Activated CD4-positive, alpha-beta T cell treated with anti-CD3 and anti-CD28 coated beads for 36 hours (primary cell): ENCODE measurements at places on chromosomes 4 and X. TPM values are rescaled to one million over a fixed set of nuclear protein-coding genes. Genes with fewer than 3 reads are reported as not detected.

Gene GYPA
- not detected for total RNA-seq

- DNase-seq, result no peak
- H3K27ac ChIP-seq, result no peak overlapping the region
- peaks cover 4% of the 10 kb centered on the region for H3K4me1 ChIP-seq
- H3K4me3 ChIP-seq, result no peak overlapping the region
Measured at GRCh38 chrX:107985033-107985432, 2.9 kb upstream of the TEX13B start.

- H3K27ac ChIP-seq, result no peak overlapping the region
- no peak overlapping the region for H3K4me3 ChIP-seq
- H3K4me1 ChIP-seq, result no peaks in the 10 kb centered on the region
- no peaks in the 10 kb centered on the region for H3K36me3 ChIP-seq
- no peak for DNase-seq
Measured at GRCh38 chrX:23598575-23598974, 68.7 kb upstream of the PRDX4 start.

DNA sequence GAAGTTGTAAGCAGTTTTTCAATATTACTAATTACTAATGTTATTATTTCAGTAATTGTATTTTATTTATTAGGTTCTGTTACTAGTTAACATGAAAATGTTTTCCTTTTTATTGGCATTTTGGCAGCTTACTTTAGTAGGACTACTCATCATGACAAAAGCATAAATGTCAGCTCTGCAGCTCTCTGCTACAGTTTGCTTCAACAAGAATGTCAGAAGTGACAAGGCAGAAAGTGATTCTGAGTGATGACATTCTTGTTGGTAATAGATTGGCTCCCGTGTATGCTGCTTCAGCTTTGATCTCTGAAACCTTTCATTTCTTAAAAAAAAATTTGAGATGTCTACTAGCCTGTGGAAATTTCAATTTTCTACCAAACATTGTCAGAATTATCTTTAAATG, 1193.9 kb downstream of the FSTL5 start:
- H3K36me3 ChIP-seq, result no peaks in the 10 kb centered on the region
- no peak overlapping the region for H3K27ac ChIP-seq
- H3K27me3 ChIP-seq, result no peaks in the 10 kb centered on the region
- DNase-seq, result no peak
- no peak overlapping the region for H3K4me3 ChIP-seq
- H3K4me1 ChIP-seq, result no peaks in the 10 kb centered on the region

Gene ADGRG4
- not detected for total RNA-seq

GRCh38 chr4:24164054-24164693, 274.3 kb upstream of the PPARGC1A start:
- H3K27me3 ChIP-seq, result no peaks in the 10 kb centered on the region
- H3K4me1 ChIP-seq, result no peaks in the 10 kb centered on the region
- DNase-seq, result no peak
- no peak overlapping the region for H3K4me3 ChIP-seq
- H3K27ac ChIP-seq, result no peak overlapping the region
- H3K36me3 ChIP-seq, result no peaks in the 10 kb centered on the region

DNA sequence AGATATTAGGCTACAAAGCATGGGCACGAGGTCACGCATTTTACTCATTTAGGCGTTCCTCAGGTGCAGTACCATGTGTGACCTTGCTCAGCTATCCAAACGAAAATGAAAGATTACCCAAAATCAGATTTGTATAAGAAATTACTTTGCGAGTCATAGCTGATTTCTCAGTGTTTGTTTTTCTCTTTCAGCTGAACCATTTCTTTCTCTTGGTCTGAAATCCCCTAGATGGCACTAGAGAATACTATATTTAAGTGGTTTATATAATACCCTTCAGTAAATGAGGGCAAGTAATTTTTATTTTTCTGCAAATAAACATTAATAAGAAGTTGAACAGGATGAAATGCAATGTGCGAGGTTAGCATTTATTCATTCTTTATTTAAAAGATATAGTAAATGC, 496.6 kb downstream of the STIM2 start:
- no peaks in the 10 kb centered on the region for H3K36me3 ChIP-seq
- H3K4me1 ChIP-seq, result no peaks in the 10 kb centered on the region
- H3K27me3 ChIP-seq, result no peaks in the 10 kb centered on the region
- no peak overlapping the region for H3K4me3 ChIP-seq

- H3K27me3 ChIP-seq, result no peaks in the 10 kb centered on the region
- DNase-seq, result no peak
- no peak overlapping the region for H3K27ac ChIP-seq
- no peak overlapping the region for H3K4me3 ChIP-seq
Measured at GRCh38 chr4:186832906-186833305, 109.2 kb upstream of the FAT1 start.

GRCh38 chr4:143586080-143586479, 72.6 kb downstream of the SMARCA5 start:
- peaks cover 3% of the 10 kb centered on the region for H3K36me3 ChIP-seq
- no peak overlapping the region for H3K27ac ChIP-seq
- H3K4me3 ChIP-seq, result no peak overlapping the region

- H3K27me3 ChIP-seq, result peaks cover 12% of the 10 kb centered on the region
- no peak overlapping the region for H3K27ac ChIP-seq
- H3K4me3 ChIP-seq, result no peak overlapping the region
- no peaks in the 10 kb centered on the region for H3K36me3 ChIP-seq
- H3K4me1 ChIP-seq, result no peaks in the 10 kb centered on the region
Measured at GRCh38 chr4:70538869-70539268, 20.5 kb downstream of the AMTN start.

DNA sequence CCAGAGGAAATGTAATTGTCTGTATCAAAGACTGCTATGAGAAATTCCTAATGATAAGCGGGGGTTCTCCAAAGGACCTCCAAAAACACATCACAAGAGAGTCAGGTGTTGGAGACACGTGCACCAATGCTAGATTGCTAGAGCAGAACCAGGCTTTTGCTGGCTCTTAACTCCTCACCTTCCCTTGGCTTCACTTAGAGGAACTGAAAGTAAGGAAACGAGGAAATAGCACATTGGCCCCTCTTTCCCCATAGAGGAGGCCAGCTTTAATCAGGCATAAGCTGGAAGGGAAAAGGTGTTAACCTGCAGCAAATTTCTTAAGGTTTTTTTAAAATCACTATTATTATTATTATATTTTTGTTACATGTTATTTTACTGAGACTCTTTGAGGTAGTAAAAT, 13.6 kb downstream of the OTC start:
- no peak overlapping the region for H3K4me3 ChIP-seq
- no peaks in the 10 kb centered on the region for H3K36me3 ChIP-seq
- no peak overlapping the region for H3K27ac ChIP-seq
- H3K4me1 ChIP-seq, result no peaks in the 10 kb centered on the region
- no peaks in the 10 kb centered on the region for H3K27me3 ChIP-seq
- no peak for DNase-seq

DNA sequence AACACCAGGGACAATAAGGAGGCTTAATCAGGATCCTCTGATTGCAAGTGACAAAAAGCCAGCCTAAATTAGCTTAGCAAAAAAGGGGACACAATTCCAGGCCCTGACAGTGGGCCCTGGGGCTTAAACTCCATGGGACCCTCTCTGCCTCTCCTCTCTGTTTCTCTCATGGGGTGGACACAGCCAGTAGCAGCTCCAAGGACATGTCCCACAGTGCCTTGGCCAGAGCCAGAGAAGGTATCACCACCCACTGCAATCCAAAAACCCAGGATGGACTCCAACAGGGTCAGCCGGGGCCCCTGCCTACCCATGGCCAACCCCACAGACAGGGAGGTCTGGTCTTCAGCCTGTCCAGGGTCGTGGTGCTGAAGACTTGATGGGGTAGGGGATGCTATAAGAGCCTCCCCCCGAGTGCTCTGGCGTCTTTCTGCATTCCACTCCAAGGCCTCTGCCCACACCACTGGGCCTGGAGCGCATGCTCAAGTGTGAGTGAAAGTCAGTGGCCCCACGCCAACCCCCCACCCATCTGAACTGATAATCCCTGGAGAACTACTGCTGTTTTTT, 19.7 kb upstream of the PPP2R2C start:
- H3K27me3 ChIP-seq, result peaks cover 31% of the 10 kb centered on the region
- H3K27ac ChIP-seq, result no peak overlapping the region
- H3K4me1 ChIP-seq, result no peaks in the 10 kb centered on the region
- H3K36me3 ChIP-seq, result no peaks in the 10 kb centered on the region

Gene GABRE
- not detected for total RNA-seq

DNA sequence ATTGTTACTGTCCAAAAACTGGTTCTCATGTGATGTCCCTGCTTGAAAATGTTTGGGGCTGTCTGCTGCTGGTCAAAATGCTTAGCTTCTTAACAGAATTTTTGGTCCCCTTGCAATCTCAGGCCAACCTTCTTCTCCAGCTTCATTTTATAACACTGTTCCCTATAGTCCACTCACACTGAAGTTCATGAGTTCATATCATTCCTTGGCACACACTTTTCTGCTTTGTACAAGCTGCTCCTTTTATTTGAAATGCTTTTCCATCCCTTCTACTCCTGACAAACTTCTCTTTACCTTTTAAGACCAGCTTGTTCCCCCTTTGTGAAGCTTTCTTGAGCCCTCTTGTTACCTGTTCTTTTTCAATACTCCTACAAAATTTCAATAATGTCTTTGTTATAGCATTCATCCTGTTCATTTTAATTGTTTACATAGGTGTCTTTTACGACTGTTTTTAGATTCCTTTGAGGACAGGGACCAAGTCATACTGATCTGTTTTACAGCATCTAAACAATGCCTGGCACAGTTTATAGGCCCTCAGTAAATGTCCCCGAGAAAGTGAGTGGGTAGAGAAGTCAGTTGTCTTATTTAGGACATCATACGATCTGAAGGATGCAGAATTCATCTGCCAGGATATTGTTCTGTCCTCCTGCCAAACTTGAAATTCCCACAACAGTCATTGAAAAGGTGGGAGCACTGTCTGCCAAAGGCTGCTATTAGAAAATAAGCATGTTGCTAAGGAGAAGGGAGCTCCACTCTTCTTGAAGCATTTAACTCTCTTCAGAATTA, 134.4 kb upstream of the BMPR1B start:
- no peaks in the 10 kb centered on the region for H3K4me1 ChIP-seq
- H3K36me3 ChIP-seq, result peaks cover 4% of the 10 kb centered on the region
- no peak overlapping the region for H3K27ac ChIP-seq
- no peaks in the 10 kb centered on the region for H3K27me3 ChIP-seq
- DNase-seq, result no peak

DNA sequence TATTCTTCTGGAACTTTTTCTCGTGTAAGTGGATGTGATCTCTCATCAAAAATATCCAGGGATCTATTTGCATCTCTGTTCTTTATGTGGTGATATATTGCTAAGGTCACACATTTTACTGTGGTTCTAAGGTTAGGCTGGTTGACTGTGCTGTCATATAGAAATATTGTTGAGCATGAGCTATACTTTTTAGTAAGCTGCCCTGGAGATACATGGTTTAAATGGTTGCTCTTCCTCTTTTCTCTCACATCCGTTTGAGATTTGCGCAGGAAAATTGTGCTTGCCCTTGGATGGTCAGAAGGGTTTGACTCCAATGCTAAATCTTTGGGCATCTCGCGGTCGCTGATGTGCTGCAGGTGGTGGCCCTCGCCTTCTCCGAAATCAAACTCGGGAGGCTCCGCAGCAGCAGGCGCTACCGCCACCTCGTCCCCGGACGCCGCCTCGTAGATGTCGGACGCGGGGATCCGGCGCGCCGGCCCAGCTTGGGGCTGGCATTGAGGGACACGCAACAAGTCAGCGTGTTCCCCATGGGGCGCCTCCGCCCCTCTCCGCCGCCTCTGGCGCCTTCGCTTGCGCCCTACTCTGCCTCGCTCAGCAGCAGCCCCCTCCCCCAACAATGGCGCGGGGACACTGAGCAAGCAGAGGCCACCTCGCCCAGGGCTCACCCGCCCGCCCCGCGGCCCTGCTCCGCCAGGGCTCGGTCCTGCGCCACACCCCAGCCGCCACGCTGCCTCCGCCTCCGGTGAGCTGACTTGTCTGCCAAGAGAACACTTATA, 154.5 kb downstream of the MSN start:
- peaks cover 9% of the 10 kb centered on the region for H3K4me1 ChIP-seq
- H3K27me3 ChIP-seq, result no peaks in the 10 kb centered on the region
- H3K36me3 ChIP-seq, result no peaks in the 10 kb centered on the region

DNA sequence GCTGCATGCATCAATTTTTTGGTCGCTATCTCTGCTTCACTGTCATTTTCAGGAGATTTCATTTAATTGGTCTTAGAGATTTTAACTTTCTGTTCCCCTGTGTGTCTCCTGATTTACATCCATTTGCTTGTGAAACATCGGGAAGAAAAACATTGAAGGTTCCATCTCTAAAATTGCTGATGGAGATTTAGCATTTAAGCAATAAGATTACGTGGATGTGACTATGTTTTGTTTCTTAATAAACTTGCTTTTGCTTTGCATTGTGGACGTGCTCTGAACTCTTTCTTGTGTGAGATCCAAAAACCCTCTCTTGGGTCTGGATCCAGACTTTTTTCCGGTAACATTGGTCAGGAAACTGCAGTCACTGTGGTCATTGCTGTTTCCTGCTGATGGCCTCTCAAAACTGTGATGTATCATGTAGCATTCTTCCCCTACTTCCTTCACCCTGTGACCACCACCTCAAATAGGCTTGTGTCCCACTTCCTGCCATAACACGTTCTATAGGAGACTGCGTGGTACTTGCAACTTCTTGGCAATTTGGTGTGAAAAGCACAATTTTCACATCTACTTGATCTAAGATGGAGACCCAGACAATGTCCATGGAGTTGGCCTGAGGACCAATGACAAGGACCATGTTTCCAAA, 4.9 kb downstream of the CXCL2 start:
- H3K4me3 ChIP-seq, result no peak overlapping the region
- H3K36me3 ChIP-seq, result no peaks in the 10 kb centered on the region
- H3K4me1 ChIP-seq, result peaks cover 3% of the 10 kb centered on the region
- H3K27me3 ChIP-seq, result peaks cover 26% of the 10 kb centered on the region
- no peak for DNase-seq

Gene ZCCHC18
- total RNA-seq, result 0.53 TPM

- no peaks in the 10 kb centered on the region for H3K27me3 ChIP-seq
- H3K4me3 ChIP-seq, result no peak overlapping the region
- H3K4me1 ChIP-seq, result no peaks in the 10 kb centered on the region
Measured at GRCh38 chr4:14237911-14238310, 610.4 kb upstream of the BOD1L1 start.

Gene SMIM10L2A
- 0.16 TPM for total RNA-seq

- H3K36me3 ChIP-seq, result no peaks in the 10 kb centered on the region
- no peak for DNase-seq
- H3K4me1 ChIP-seq, result no peaks in the 10 kb centered on the region
- no peak overlapping the region for H3K27ac ChIP-seq
- H3K27me3 ChIP-seq, result peaks cover 2% of the 10 kb centered on the region
- no peak overlapping the region for H3K4me3 ChIP-seq
Measured at GRCh38 chr4:153169776-153170175, 34.5 kb upstream of the TRIM2 start.

- DNase-seq, result no peak
- no peaks in the 10 kb centered on the region for H3K27me3 ChIP-seq
- no peak overlapping the region for H3K27ac ChIP-seq
- no peak overlapping the region for H3K4me3 ChIP-seq
Measured at GRCh38 chr4:37994569-37994968, 34.4 kb downstream of the PTTG2 start.

GRCh38 chr4:15868111-15868510, 70.4 kb downstream of the FGFBP1 start:
- no peak overlapping the region for H3K27ac ChIP-seq
- no peaks in the 10 kb centered on the region for H3K36me3 ChIP-seq
- peak; percentile 44 for DNase-seq
- H3K4me1 ChIP-seq, result peaks cover 7% of the 10 kb centered on the region
- no peak overlapping the region for H3K4me3 ChIP-seq
